Islet precursor cell (in vitro differentiated cells): ENCODE measurements at places on chromosomes 4 and X.

DNA sequence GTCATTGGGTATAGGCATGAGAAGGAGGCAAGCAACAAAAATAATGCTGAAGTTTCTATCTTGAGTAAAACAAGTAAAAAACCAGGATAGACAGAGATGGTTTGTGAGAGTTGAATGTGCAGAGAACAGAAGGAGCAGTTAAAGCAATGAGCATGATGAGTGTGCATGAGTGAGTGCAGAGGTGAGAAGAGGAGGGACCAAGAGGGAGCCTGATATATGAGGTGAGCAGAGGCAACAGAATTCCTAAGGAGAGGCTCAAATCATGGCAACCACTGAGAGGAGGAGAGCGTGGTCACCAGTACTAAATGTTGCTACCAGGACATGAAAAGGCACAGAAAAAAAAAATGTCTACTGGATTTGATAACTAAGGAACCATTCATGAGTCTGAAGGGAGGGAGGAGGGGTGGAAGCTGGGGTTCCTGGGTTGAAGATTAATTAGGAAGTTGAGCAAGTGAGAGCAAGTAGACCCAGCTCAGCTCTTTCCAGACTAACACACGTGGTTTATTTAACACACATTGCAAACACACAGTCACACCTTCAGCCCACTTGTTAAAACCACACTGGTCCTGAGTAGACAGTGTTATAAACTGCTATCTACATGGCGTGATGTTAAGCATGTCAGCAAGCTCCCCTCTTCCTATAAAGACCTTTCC is 69.0 kb upstream of the IQCM start:
- DNase-seq, result no peak

GRCh38 chr4:78962597-78963115 is 23.4 kb upstream of the PAQR3 start:
- DNase-seq, result no peak

GRCh38 chr4:165217325-165217724 is 10.0 kb downstream of the KLHL2 start:
- DNase-seq, result no peak

DNA sequence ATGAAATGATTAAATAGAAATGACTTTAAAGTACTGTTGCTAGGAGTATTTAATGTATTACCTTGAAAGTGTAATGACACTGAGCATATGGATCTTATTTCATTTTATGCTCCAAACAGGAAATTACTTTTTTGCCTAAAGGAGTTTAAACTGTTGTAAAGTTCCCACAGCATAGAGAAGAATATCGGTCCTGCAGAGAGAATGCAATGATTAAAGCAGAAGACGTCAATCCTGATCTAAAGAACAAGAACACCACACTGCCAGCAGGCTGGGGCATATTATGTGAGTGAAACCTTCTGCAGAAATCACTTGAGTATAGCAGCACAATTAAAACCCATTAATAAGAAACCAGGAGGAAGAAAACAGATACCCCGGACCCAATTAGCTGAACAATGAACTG is 72.8 kb upstream of the CAMK2D start:
- no peak for DNase-seq

DNA sequence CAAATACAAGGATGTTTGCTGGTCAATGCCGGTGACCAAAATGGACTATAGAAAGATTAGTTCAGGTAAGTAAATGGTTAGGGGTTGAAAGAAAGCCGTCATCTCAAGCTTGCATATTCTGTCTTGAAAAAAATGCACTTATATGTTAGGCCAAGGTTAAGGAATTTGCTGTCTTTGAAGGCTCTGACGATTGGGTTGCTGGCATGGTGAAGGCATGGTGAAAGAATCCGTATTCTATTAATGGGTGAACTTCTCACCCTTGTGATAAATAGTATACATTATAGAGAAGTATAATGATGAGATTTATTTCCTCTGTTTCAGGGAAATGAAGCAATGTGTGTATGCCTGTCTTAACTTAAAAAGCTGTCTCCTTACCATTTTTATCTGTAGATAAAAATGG is 132.6 kb downstream of the ADGRL3 start:
- no peak for DNase-seq

DNA sequence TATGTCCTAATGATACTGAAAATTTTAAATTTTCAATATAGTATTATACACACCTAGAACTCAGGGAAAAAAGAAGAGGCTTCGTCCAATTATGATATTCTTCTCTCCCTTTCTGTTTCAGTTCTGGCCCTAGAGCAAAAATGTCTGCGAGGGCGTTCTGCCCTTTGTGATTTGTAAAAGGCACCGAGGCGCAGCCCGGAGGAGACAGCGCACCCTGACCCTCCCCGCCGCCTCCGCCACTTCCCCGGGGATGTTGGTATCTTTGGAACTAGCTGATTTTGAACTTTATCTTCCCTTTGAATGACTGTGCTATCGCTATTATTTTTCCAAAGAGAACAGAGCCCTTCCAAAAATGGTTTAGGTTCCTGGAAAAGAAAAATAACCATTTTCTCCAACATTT is 173.2 kb upstream of the FAM9B start:
- no peak for DNase-seq

GRCh38 chr4:121477480-121477879 is 96.7 kb upstream of the QRFPR start:
- DNase-seq, result no peak

DNA sequence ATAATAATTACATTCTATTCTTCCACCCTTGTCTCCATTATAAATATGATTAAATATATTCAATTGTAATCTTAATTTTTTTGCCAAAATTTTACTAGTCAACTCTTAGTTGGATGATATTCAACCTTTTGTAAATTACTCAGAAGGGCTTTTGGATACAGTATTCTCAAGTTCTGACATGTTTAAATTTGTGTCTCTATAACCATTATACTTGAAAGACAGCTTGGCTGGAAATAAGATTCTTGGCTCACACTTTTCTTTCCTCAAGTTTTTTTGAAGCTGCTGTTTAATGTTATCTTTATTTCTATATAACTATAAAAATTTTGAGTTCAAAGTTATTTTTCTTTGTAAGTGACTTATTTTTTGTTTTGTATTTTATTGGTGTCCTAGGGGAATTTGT is 214.4 kb downstream of the ARAP2 start:
- no peak for DNase-seq

DNA sequence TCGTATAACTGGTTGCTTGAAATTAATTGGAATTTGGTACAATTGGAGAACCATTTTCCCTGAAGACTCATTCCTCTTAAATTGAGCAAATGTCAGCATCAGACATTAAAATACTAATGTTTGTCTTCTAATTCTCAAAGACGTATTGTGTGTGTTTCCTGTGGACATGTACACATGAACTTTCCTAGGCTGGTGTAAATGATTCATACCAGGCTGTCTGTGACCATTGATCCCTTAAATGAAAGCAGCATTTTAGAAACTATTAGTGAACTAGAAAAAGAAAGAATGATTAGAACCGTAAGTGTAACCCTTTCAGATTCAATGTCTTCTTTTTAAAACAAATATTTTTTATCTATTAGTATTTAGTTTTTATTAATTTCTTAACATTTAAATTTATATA is 332.9 kb downstream of the PPP3CA start:
- DNase-seq, result no peak

DNA sequence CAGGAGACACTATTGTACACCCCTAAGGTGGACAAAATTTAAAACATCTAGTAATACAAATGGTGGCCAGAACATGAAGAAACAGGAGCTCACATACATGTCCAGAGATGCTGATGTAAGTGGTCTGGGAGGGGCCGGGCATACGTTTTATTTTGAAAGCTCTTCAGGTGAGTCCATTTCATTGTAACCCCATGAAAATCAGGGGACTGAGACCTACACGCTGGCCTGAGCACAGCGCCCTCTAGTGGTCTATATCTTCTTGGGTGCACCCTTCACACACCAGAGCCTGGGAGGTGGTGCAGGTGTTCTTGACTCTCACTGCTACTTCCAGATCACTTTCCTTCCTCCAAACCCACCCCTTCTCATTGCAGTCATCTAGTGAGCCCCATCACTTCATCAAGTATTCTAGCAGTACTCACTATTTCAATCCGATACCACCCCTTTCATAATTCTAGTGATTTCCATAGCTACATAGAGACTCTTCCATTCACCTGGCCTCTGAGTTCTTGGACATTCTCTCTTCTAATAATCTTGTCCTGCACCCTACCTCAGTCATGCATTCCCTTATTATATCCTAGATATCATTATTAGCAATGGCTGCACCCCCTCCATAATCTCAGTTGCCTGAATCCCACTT is 4.3 kb upstream of the TLR6 start:
- DNase-seq, result peak; percentile 64

DNA sequence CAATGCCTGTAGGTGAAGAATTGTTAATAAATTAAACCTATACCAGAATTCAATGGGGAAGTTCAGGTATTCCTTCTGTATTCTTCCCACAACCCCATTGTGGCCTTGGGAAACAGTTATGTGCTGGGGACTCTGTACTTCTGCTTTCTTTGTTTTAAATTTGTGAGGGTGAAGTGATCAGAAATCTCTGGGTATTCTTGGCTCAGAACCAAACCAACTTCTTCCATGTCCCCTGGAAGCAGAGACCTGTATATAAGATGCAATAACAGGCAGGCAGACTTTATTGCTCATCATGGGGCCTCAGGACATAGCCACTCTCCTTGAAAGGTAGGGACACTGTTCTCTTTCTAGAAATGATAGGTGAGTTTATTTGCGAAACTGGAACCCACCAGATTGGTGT is 19.8 kb upstream of the USP27X start:
- DNase-seq, result no peak
